Testis (tissue), 5 donors: ENCODE measurements at places on chromosomes 13 and 19. TPM values are rescaled to one million over a fixed set of nuclear protein-coding genes. Genes with fewer than 3 reads are reported as not detected.

DNA sequence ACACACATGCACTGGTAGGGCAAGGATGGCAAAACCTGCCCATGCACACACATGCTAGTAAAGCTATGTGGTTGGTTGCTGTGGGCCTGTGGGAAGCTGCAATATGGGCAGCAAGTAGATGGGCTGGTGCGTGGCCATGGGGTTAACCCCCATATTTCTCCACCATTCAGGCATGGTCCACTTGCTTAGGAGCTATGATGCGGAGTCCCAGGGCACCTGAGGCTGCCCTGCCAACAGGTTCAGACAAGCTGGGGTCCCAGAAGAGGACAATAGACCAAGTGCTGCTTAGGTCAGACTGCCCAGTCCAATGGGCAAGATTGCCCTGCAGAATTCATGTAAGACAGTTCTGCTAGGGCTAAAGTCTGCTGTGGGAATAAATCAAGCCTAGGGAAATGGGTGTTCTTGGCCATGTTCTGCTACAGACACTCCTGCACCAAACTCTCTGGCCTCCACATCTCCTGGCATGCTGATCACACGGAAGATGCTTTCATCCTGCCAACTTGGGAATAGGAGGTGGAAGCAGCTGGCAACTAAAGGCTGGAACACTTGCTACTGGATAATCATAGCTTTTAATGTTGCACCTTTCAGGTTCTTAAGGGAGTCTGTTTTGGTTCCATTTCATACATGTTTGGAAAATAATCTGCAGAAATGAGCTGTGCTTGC lies 646.3 kb upstream of the SLITRK1 start:
- no peaks in the 10 kb centered on the region for H3K4me1 ChIP-seq
- no peaks in the 10 kb centered on the region for H3K27me3 ChIP-seq
- H3K36me3 ChIP-seq, result no peaks in the 10 kb centered on the region

ZNF154 gene
- 1.1 TPM for total RNA-seq

GRCh38 chr19:17790059-17790780 lies 4.7 kb upstream of the B3GNT3 start:
- H3K36me3 ChIP-seq, result no peaks in the 10 kb centered on the region
- H3K27me3 ChIP-seq, result no peaks in the 10 kb centered on the region
- peaks cover 11% of the 10 kb centered on the region for H3K4me1 ChIP-seq
- H3K27ac ChIP-seq, result no peak overlapping the region

DNA sequence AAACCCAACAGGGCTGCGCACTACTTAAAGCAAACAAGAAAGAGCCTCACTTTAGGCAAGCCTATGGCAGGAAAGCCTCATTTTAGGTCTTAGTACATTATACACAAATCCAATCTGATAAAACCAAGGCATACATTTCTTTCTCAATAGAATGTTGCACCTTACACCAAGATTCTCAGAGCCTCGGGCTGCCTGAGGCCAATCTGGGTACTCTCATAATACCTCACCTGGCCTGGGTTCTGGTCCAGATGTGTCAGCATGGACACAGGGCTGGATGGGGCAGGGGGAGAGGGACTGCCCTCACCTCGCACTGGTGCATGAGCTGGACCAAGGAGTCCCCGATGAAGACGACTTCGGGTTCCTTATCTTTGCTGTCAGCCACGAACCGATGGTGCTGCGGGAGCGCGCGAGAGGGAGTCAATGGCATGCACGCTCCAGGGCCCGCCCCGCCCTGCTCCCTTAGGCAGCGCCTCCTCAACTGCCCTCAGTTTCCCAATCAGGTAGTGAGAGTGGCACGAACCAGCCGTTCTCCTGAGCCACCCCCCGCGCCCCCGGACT lies at the start of gene PRR19:
TSS of gene PRR19 (plus strand) at position 487 of the 558 bp plus-strand sequence. CDS start 7,453 bp downstream, outside the sequence.
- H3K27me3 ChIP-seq, result no peaks in the 10 kb centered on the region
- peaks cover 9% of the 10 kb centered on the region for H3K4me1 ChIP-seq
- DNase-seq, result no peak
- peak within 1 kb of the TSS; percentile 62 for H3K4me3 ChIP-seq

- no peaks in the 10 kb centered on the region for H3K4me1 ChIP-seq
- no peaks in the 10 kb centered on the region for H3K27me3 ChIP-seq
- no peak overlapping the region for H3K27ac ChIP-seq
- no peaks in the 10 kb centered on the region for H3K36me3 ChIP-seq
- DNase-seq, result no peak
- no peak overlapping the region for H3K4me3 ChIP-seq
Observed at GRCh38 chr13:86684402-86684801, 885.2 kb upstream of the SLITRK6 start.

- H3K27me3 ChIP-seq, result no peaks in the 10 kb centered on the region
- no peak overlapping the region for H3K4me3 ChIP-seq
- no peaks in the 10 kb centered on the region for H3K4me1 ChIP-seq
- H3K27ac ChIP-seq, result no peak overlapping the region
Observed at GRCh38 chr13:105412171-105412570, 1123.3 kb downstream of the EFNB2 start.

GRCh38 chr13:43473437-43473836 lies 313.3 kb downstream of the ENOX1 start:
- no peaks in the 10 kb centered on the region for H3K27me3 ChIP-seq
- no peak overlapping the region for H3K27ac ChIP-seq
- H3K4me3 ChIP-seq, result no peak overlapping the region
- DNase-seq, result no peak
- H3K36me3 ChIP-seq, result no peaks in the 10 kb centered on the region
- H3K4me1 ChIP-seq, result no peaks in the 10 kb centered on the region
